ENCODE measurements at places on chromosomes 16 and 17.

- no peak for DNase-seq
Observed at GRCh38 chr16:69078073-69078472, 27.4 kb upstream of the HAS3 start.

GRCh38 chr16:63403792-63404191 lies 1367.6 kb upstream of the CDH8 start:
- no peak for DNase-seq

DNA sequence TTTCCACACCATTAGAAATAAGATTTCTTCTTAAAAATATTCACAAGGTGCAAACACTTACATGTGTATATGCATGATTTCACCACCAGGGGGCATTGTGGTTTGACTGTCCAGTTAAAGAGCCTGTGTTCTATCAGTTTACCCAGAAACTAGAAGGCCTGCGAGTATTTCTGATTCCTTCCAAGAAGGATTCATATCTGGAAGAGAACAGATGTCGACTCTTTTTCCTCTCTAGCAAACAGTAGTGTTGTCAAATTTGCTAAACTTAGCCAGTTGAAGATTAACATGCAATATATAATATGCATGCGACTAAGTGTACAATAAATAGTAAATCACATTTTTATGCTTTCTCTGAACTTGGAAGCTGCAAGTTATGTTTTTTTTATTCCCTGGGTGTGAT lies 404.1 kb downstream of the WWOX start:
- DNase-seq: no peak

DNA sequence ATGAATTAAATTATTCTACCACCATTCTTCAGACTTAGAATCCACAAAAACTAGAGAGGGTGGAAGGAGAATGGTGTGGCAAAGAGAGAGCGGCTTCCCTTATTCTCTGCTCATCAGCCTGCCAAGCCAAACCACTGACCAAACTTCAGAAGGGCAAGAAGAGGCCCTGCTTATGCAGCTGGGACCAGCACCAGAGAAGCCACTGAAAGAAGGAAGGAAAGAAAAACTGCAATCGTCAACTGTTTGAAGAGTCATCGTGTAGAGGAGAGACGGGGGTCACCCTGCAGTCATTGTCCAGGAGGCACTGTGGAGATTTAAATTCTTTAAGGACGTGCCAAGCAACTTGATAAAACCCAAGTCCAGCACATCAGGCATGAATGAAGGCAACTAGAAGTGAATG lies 15.6 kb downstream of the PMP22 start:
- no peak for DNase-seq

GRCh38 chr16:1752853-1753252 lies 18.5 kb downstream of the NME3 start:
- no peak for DNase-seq

DNA sequence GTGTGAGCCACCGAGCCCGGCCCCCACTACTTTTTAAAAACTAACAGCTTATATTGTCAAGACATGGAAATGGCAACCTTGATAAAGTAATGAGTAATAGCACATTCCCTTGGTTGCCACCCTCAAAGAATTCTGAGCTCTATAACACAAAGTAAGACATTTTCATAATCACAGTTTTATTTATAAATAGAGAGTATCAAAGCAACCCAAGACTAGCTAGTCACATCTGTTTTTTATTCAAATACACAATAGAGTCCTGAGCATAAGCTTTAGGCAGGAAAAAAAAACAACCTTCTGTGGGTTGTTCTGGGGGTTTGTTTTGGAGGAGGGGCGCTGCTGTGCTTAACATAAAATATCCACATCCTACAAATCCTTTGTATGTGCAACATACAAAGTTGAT lies 68.7 kb downstream of the CEP95 start:
- DNase-seq: no peak

DNA sequence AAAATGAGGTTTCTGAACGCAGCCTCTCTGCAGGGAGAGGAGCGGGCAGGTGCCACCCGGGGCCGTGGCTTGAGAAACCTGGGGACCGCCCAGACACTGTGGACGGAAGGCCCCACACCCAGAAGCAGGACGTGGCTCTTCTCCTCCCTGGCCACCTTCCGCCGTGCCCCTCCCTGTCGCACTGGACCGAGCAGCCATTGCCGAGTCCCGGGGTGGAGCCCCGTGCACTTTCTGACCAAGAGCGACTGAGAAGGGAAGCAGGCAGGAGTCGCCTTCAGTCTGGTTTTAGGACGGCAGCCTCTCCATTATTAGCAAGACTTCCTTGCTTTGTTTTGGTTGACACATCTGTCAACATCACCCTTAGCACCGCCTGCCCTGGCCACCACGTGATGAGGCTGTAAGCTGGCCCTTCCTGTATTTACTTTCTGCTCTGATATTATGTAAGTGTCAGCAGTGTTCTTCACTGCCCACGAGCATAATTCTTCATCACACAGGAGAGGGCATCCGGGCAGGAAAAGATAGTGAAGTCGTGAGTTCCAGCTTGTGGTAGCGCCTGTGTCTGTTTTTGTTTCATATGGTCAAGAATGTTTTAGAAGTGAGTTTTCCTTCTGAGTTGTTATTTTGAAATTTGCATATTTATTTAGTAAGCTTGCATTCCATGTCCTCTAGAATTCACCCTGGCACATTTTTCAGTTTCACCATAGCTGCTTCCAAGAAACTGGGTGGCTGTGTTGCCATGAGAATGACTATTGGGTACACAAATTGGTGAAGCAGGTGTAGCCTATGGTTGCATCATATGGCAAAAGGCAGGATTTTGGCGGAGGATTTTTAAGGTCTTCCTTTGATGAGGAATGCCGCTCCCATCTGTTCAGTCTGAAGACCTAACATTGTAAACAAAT lies 1.0 kb downstream of the HERPUD1 start:
- peak; percentile 93 for DNase-seq

DNA sequence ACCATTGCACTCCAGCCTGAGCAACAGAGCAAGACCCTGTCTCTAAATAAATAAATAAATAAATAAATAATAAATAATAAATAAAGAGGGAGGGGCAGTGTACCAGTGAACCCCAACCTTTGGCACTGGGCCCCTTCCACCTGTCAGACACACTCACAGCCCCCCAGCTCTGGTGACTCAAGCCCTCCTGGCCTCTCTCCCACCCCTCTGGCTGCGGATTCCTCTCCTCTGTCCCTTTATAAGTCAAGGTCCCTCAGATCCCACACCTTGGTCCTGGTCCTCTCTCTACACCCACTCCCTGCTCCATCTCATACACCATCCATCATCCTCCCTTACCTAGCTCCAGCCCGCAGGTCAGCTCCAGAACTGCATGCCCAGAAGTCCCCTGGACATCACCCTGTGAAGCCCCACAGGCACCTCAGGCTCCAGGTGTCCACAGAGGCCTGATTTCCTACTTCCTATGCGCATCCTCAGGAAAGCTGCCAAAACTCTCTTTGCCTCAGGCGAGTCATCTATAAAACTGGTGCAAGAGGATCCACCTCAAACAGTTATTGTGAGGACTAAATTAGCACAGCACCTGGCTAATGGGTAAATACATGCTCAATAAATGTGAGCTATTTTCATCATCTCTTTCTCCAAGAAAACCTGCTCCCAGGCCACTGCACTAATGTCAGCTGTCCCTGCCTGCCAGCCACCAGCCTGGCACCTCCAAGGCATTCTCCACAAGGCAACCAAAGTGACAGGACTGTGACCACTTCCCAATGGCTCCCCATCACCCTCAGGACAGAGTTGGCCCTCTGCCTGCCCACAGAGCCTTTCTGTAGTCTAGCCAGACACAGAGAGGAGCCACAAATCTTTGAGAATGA lies 46.8 kb downstream of the BEAN1 start:
- no peak for DNase-seq

DNA sequence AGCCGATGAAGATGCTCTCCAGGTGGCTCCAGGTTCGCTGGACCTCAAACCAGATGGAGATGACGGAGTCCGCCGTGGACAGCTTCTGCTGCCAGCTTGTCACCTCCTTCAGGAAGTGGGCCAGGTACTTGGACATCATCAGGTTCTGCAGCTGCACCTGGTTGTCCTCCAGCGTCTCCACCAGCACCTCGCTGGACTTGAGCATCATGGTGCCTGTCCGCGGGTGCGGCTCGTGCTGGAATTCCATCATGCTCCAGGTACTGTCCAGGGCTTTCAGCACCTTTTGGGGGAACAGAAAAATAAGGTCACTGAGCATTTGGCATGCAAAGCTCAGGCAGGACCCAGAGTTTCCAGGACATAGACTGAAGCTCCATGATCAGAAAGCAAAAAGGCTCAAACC lies 69.7 kb downstream of the DNAH17 start:
- no peak for DNase-seq

DNA sequence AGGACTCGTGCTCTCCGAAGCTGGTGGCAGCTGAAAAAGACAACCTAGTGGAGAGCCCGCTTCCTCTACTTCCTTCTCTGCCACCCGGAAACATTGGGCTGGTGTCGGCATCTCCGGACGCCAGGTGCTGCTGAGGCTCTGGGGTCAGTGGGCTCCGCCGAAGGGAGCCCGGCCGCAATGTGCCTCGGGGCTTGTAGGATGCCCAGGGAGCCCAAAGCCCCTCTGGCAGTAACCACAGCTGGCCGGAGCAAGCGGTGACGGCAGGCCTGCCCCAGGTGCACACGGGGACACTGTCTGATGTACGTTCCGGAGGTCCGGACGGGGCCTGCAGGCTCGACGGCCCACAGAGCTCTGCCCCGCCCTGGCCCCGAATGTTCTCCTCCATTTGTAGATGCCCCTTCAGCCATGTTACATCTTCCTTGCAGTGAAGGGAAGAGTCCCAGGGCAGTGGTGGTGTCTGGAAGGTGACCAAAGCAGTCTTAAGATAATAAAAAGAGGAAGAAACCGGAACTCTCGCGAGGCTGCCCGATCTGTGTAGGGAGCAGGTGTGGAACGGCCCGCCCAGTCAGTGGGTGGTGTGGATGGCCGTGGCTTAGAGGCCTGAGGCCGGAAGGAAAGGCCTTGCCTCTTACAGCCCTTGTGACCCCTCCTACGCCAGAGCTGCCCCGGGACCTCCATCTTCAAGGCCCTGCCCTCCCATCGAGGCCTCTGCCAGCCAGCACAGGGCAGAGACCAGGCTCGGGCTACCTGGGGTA lies 22.6 kb downstream of the NDUFAF8 start:
- DNase-seq: no peak

DNA sequence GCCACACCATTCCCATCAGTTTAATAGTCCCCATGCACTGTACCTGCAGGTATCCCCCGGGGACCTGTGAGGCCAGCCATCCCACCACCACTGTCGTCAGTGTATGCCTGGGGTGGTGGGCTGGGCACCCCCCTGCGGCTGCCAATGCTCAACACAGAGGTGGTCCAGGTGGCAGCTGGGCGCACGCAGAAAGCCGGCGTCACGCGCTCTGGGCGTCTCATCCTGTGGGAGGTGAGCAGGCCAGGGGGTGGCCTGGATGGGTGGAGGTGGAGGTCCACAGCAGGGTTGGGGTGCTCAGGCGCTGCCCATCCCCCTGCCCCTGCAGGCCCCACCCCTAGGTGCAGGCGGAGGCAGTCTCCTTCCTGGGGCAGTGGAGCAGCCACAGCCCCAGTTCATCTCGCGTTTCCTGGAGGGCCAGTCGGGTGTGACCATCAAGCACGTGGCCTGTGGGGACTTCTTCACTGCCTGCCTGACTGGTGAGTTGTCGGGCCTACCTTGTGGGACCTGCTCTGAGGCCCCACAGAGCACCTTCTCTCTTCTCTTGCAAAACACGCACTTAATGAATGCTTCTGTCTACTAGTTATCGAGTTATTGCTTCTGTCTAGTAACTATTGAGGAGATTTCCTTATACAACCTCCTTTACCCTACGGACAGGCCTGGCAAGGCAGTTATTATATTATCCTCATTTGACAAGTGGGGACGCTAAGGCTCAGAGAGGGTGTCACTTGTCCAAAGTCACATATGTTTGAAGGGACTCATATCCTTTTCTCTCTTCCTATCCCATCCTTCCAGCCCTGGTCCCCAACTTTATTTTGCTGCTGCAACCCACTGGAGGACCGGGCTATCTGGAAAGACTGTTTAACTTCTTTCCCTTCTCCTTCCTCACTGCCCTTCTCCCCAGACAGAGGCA lies 5.8 kb upstream of the TRAF4 start:
- DNase-seq: no peak

GRCh38 chr16:57645691-57646387 lies 17.4 kb downstream of the ADGRG1 start:
- no peak for DNase-seq

DNA sequence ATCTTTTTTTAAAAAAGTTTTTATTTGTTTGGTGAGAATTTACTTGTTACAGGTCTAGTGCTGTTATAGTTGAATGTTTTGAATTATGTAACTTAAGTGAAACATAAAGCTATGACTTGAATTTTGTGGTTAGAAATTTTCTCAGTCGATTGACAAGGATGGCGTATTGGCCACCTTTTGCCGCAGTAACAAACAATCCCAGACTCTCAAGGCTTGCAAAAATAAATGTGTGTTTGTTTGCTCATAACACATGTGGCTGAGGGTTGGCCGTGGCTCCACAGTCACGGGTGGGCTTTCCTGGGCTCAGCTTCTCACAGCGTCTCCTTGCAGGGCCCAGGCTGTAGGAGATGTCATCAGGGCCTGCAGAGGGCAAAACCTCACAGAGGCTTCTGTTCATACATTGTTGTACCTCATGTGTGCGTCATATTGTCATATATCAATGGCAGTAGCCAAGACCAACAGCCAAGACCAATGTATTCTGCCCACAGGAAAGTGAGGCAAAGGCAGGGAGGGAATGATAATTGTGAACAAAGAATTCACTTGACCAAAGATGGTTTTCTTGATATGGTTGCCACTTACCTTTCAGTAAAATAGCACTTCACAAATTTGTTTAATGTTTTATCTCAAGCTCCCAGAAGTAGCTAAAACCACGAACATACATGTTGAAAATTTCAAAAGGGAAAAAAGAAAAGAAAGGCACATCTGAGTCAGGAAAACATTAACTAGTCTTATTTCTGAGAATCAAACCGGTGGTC lies 93.5 kb downstream of the WWOX start:
- DNase-seq: no peak

DNA sequence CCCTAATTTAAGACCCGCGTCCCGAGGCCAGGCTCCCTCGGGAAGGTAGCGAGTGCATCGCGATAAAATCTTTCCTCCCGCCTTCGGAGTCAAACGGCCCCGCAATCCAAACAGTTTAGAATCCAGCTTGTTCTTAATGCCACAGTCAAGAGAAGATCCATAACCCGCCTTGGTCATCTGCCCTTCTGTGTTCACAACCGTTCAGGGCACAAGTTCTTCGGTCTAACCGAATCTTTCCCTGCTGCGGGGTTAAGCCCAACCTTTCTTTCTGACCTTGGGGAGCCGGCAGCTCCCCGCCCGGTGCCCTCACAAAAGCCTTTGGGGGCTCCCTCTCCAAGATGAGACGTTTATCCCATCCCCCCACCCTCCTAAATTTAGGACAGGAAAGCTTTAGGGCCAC lies 30.3 kb downstream of the CPSF4L start:
- no peak for DNase-seq

DNA sequence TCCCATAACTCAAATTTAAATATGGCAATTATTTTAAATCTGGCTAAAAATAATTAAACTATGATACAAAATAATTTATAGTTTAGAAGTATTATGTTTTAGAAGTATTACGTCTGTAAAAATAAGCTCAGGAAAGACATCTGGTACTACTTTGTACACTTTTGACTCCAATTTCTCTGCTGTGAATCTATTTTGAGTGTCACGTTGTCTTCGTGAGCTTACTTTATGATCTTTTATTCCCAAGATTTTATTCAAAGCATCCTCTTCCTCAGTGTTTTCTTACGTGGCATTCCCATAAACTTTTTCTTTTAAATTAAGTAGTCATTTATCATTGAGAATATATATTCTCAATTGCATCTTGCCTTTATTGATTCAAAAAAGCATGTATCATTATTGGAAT lies 223.3 kb upstream of the KCNJ16 start:
- DNase-seq: no peak

All from upper lobe of right lung (tissue), 1 donor.